Left cardiac atrium (tissue), 4 donors: ENCODE measurements at places on chromosomes 13 and 19.
A peak's percentile ranks its signal among the peaks of the same experiment; 100 is the strongest.

DNA sequence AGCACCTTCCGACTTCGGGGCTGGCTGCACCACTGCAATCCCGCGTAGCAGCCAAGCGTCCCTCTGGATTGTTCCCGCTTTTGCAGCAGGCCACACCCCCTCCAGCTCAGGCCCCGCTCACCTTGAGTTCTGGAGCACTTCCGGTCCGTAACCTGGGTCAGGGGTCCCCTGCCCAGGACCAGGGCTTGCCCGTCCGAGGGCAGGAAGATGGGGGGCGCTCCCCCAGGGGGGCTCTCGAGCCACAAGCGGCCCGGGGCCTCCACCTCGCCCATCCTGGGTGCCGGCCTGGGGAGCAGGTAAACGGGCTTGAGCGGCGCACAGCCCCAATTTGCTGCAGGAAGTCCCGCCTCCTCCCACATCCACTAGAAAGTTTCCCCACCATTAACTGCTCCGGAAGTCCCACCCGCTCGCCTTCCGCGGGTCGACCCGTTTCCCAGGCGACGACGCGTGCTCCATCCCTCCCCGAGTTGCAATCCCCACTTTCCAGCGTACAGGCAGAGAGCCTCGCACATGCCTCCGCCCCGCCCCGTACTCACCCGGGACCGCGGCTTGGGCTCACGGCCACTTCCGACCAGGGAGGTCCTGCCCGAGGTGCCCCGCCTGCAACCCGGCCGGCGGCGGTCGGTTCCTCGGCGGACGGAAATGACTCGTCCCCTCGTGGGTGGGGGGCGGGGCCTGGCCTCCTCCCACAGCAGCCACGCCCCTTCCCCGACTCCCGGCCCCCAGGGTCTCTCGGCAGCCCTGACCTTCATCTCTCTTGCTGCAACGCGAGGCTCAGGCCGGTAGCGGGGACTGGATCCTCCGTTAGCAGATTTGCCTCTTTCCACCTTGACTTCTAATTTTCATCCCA is at the start of gene PNKP:
Gene PNKP, minus strand, starts transcription at position 644 of the 850 bp plus-strand sequence. Its CDS starts 372 bp downstream, at position 272.
- DNase-seq = peak; percentile 96

- DNase-seq = no peak
These were observed 10.2 kb downstream of the KRI1 start for GRCh38 chr19:10555610-10555973.

DNA sequence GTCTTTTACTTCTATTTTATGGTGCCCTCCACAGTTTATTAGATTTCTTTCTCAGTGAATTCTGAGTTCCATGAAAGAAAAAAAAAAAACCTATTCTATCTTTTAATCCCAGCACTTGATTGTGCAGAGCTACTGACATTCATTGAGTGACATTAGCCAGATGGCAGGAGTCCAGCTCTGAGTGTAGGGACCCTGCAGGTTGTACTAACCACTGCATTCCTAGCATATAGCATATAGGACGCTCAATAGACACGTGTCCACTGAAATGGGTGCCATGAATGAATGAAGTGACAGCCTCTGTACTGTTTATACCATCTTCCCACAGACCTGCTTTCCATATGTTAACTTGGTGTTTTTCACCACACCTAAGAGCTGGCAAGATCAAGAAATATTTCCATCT is 206.3 kb downstream of the RAP2A start:
- no peak for DNase-seq

- DNase-seq = no peak
These were observed 419.4 kb upstream of the DACH1 start for GRCh38 chr13:72286421-72286820.
